ENCODE measurements at places on chromosomes 12 and 14.

- H3K4me3 ChIP-seq, result no peak overlapping the region
- H3K4me1 ChIP-seq, result no peaks in the 10 kb centered on the region
- no peak for DNase-seq
These were observed 128.3 kb downstream of the AKAP6 start for GRCh38 chr14:32457213-32457920.

- no peak overlapping the region for H3K4me3 ChIP-seq
- H3K4me1 ChIP-seq, result no peaks in the 10 kb centered on the region
- H3K36me3 ChIP-seq, result no peaks in the 10 kb centered on the region
- H3K27me3 ChIP-seq, result no peaks in the 10 kb centered on the region
- DNase-seq, result no peak
These were observed 189.5 kb downstream of the MED13L start for GRCh38 chr12:116087962-116088361.

- H3K4me1 ChIP-seq, result peaks cover 15% of the 10 kb centered on the region
- no peak overlapping the region for H3K4me3 ChIP-seq
- H3K27ac ChIP-seq, result no peak overlapping the region
- no peak for DNase-seq
- H3K36me3 ChIP-seq, result no peaks in the 10 kb centered on the region
These were observed 12.8 kb upstream of the MLEC start for GRCh38 chr12:120674097-120674636.

GRCh38 chr14:73241481-73242165 lies 4.3 kb downstream of the PAPLN start:
- no peaks in the 10 kb centered on the region for H3K36me3 ChIP-seq
- H3K4me1 ChIP-seq, result peaks cover 58% of the 10 kb centered on the region
- no peaks in the 10 kb centered on the region for H3K27me3 ChIP-seq

DNA sequence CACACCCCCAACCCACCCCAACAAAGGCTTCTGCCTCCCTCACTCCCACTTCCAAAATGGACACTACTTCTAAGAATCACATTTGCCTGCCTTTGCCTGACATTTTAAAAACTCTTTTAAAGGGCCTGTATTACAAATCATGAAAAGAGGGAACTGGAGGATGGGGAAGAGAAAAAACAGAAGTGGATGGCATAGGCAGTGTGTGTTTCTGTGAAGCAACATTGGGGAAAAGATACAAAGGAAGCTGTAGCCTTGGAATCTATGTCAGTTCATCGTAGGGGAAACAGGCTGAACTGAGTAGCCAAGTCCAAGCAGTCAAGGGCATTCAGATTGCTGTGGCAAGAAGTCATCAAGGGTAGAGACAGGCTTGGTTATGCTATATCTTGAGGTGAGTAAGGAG lies 273.9 kb downstream of the BTG1 start:
- H3K36me3 ChIP-seq, result no peaks in the 10 kb centered on the region
- H3K27ac ChIP-seq, result no peak overlapping the region
- no peaks in the 10 kb centered on the region for H3K27me3 ChIP-seq
- DNase-seq, result no peak

DNA sequence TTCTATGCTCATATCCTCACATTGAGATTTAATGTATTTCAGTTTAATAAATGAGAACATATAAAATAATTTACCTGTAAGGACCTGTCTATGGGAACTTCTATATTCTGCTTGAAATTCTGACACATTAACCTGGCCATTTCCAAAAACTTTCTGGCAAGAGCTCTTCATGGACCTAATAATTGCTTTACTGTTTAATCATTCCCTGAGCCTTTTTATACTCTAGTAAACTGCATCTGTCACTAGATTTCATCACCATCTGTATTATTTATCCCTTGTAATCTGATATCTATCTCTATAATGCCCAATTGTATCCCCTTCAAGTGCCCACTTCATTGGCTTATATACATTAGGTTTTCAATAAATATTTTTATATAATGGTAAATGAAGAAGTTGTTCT lies 327.7 kb downstream of the RAD51B start:
- no peaks in the 10 kb centered on the region for H3K27me3 ChIP-seq
- no peaks in the 10 kb centered on the region for H3K36me3 ChIP-seq
- H3K27ac ChIP-seq, result peak overlapping the region; percentile 82
- DNase-seq, result no peak
- H3K4me3 ChIP-seq, result no peak overlapping the region

- no peaks in the 10 kb centered on the region for H3K36me3 ChIP-seq
- DNase-seq, result no peak
- no peak overlapping the region for H3K4me3 ChIP-seq
- no peaks in the 10 kb centered on the region for H3K27me3 ChIP-seq
These were observed 181.6 kb downstream of the CHST11 start for GRCh38 chr12:104638218-104638850.

DNA sequence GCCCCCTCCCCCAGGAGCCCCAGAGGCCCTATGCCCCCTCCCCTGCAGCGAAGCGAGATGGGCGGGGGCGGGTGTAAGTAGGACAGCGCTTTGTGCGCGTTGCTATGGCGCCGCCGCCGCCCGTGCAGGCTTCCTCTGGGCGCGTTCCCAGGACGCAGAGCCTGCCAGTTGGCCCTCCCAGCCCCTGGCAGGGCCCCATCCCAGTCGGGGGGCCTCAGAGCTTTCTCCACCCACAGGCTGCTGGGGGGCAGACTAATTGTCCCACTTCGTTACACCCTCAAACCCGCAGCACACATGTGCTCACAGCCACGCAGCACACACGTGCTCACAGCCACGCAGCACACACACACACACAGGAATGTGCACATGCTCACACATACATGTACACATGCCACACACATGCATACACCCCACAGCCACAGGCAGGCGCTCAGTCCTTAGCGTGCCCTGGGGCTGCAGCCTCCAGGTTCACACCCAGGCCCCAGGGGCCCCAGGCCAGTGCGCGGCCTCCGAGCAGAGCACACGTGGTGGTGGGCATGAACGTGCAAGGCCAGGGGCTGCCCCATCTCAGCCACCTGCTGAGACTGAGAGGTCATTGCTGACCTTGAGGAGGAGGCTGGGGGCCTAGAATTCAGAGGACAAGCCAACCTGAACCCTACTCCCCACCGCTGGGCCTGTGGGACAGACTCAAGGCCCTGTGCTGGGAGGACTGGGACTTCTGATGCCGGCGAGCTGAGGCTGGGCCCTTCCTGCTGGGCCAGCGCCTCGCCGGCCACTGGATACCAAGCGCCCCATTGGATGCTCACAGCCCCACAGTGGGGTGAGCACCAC lies 15.6 kb downstream of the TRMT61A start:
- no peak for DNase-seq
- no peak overlapping the region for H3K4me3 ChIP-seq
- H3K4me1 ChIP-seq, result peaks cover 85% of the 10 kb centered on the region
- H3K36me3 ChIP-seq, result no peaks in the 10 kb centered on the region
- H3K27ac ChIP-seq, result peak overlapping the region; percentile 85

DNA sequence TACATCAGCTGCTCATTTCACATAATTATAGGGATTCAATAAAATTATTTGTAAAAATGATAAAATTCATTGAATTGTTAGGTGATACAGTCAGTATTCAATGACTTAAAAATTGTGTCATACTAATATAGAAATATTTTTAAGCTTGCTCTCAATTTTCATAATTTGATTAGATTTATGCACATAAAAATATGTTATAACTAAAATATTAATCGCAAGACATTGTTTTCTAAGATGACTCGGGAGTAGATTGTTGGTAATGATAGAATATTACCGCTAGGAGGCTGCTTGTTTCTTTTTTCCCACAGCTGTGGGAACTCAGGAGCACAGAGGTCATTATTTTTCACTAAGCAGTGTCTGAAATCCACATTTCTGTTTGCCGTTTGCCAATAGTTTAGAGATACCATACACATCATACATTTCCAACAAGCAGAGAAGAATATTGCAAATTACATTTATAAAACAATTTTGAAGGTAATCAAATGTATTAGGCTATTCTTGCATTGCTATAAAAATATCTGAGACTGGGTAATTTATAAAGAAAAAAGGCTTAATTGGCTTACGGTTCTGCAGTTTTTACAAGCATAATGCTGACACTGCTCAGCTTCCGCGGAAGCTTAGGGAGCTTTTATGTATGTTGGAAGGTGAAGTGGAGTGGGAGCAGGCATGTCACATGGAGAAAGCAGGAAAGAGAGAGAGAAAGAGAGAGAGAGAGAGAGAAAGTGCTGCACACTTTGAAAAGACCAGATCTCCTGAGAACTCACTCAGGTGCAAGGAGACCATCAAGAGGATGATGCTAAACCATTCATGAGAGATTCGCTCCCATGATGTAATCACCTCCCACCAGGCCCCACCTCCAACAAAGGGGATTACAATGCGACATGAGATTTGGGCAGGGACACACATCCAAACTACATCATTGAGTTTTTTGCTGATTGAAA lies 9.2 kb downstream of the CD69 start:
- no peak for DNase-seq
- H3K4me1 ChIP-seq, result no peaks in the 10 kb centered on the region
- no peak overlapping the region for H3K27ac ChIP-seq
- peak overlapping the region; percentile 3 for H3K4me3 ChIP-seq

DNA sequence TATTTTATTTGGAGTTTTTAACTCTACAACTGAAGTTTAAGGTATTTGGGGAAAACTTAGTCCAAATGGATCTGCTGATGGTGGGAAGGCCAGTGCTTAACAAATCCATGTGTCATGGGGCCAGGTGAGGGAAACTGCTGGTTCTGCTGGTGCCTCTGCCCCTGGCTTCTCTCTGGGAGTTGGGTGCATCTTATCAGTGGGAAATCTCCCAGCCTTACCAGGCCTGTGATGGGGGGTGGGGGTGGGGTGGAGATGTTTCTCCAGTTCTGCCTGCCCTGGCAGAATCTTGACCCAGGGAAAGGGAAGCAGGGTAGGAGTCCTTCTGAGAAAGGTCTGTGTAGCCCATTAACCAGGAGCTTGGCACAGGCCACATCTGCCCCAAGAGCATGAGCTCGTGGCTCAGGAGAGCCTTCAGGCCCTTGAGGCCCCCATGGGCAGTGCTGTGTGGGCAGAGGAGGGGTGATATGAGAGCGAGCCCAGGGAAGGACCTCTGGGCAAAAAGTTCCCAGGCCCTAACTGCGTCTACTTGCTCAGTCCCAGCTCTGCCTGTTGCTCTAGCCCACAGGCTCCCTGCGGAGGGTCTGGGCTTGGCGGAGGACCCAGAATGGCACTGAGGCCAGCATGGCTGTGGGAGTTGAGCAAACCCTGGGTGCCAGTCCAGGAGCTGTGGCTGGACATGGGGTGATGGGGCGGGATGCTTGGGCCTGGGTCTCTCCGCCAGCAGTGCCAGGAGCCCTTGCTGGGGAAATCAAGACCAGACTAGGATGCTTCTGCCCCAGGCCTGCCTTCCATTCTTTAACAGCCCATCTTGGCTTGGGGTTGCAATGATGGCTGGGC lies 18.2 kb downstream of the VASH1 start:
- no peaks in the 10 kb centered on the region for H3K36me3 ChIP-seq
- H3K4me3 ChIP-seq, result no peak overlapping the region
- no peak overlapping the region for H3K27ac ChIP-seq
- DNase-seq, result no peak
- no peaks in the 10 kb centered on the region for H3K27me3 ChIP-seq

GRCh38 chr12:68411371-68411770 lies 79.2 kb upstream of the MDM1 start:
- no peaks in the 10 kb centered on the region for H3K27me3 ChIP-seq
- no peaks in the 10 kb centered on the region for H3K36me3 ChIP-seq
- H3K27ac ChIP-seq, result no peak overlapping the region
- H3K4me1 ChIP-seq, result no peaks in the 10 kb centered on the region
- no peak overlapping the region for H3K4me3 ChIP-seq

- no peaks in the 10 kb centered on the region for H3K36me3 ChIP-seq
- H3K27me3 ChIP-seq, result no peaks in the 10 kb centered on the region
- H3K27ac ChIP-seq, result no peak overlapping the region
- no peak for DNase-seq
- H3K4me3 ChIP-seq, result no peak overlapping the region
These were observed 56.7 kb downstream of the PPM1H start for GRCh38 chr12:62878211-62878610.

DNA sequence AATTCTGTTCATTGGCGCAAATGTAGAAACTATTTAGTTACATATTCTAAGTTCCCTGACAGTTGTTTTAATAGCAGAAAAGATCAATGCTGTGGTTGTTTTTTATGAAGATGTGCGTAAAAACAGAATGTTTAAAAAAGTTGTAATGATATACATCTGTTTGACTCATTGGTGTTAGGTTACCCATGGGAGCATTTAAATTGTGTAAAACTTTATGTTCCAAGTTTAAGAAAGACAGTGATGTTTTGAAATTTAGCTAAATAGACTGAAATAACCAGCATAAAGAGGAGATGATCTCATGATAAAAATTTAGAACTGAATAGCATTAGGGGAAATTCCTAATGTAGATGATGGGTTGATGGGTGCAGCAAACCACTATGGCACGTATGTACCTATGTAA lies 3.6 kb downstream of the PELI2 start:
- no peak overlapping the region for H3K27ac ChIP-seq
- no peak for DNase-seq
- no peaks in the 10 kb centered on the region for H3K36me3 ChIP-seq
- no peak overlapping the region for H3K4me3 ChIP-seq
- no peaks in the 10 kb centered on the region for H3K4me1 ChIP-seq

GRCh38 chr12:100199023-100199346 lies 1.6 kb upstream of the ACTR6 start:
- H3K4me3 ChIP-seq, result peak overlapping the region; percentile 75
- peak overlapping the region; percentile 91 for H3K27ac ChIP-seq
- peaks cover 48% of the 10 kb centered on the region for H3K4me1 ChIP-seq

DNA sequence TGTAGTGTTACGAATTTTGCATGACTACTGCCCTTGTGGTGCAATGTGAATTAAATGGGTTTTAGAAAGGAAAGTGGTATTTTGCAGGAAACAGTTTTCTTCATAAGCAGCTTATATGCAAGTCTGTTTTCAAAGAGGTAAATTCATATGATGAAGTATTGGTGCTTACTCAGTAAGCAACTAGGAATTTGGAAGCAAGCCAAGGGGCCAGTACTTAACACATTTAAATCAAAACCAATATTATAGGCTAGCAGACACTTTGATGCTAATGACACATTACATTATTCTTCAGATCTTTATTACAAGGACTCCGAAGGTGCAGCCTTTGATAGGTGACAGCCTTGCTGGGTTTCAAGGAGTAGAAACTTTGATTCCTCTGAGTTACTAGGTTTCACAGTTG lies 23.1 kb downstream of the MGAT4C start:
- H3K36me3 ChIP-seq, result no peaks in the 10 kb centered on the region
- H3K27me3 ChIP-seq, result no peaks in the 10 kb centered on the region
- H3K4me1 ChIP-seq, result no peaks in the 10 kb centered on the region
- DNase-seq, result no peak
